ENCODE measurements at places on chromosomes 2 and 18.

- DNase-seq: peak; percentile 36
These were observed 993 bp downstream of the RBMS1 start for GRCh38 chr2:160492401-160493226.

DNA sequence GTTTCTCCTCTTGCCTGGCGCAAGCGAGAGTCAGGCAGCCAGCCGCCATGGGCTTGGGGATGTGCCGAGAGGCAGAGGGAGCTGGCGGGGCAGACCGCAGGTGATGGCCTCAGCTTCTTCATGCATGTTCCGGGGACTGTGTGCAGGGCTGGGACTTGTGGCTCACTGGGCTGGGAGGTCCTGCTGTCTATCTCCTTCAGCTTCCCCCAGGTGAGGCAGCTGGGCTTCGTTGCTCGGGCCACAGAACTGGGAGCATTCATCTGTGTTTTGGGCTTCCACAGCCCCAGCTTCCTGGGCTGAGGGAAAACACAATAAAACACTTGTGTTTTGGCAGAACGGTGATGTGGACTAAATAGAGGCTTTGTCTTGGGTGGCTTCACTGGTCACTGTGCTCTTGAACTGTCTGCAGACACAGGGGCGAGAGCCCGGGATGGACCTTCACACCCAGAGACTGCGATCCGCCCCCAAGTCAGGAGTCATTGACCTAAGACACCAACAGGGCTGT, 93.5 kb downstream of the DYSF start:
- DNase-seq: no peak

- DNase-seq: no peak
These were observed 425.7 kb downstream of the PID1 start for GRCh38 chr2:228845162-228845925.

- no peak for DNase-seq
These were observed 244.8 kb upstream of the NCKAP5 start for GRCh38 chr2:133812826-133813617.

GRCh38 chr2:202186641-202187202, 51.7 kb downstream of the SUMO1 start:
- DNase-seq: no peak

DNA sequence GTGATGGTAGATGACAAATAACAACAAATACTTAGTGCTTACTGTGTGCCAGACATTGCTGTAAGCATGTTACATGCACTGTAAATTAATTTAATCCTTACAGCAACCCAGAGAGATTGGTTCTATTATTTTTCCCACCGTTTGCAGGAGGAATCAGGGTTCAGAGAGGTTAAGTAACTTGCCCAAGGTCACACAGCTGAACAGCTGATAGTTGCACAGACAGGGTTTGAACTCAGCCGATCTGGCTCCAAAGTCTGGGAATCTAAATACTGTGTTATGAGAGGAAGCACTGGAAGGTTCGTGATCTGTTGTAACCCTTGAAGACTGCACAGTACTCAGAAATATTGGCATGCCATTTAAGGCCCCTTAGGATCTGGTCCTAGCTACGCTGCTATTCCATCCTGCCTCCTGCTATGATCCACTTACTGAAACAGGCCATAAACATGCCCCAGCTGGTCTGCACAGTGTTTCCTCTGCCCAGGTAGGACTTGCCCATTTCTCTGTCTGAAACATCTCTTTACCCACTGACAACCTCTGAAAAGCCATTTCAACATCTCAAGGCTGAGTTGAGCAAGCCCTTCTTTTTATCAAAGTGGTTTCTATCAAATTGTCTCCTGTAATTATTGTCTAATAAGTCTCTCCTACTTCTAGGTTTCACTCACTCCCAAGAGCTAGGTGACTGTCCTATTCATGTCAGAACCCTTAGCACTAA, 40.4 kb upstream of the MRPL33 start:
- no peak for DNase-seq

DNA sequence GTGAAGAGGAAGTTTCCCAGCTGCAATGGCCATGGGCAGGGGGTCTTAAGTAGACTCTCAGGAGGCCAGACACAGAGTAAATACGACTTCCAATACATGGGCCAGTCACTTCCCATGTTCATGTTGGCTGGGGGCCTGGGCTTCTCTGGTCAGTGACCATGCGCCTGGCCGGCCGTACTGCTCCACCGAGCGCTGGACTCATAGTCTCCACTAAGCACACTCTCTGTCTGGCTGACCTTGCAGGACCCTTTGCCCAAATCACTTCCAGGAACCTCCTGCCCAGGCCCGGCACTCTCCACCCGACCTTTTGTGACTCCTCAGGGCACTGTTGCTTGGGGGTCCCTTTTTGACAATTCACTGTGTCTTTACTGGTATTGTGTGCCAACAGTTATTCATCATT, 69.3 kb downstream of the SOWAHC start:
- DNase-seq: no peak

- DNase-seq: peak; percentile 13
These were observed 7.9 kb upstream of the PDCL3 start for GRCh38 chr2:100554798-100555407.

- no peak for DNase-seq
These were observed 1.6 kb upstream of the CEP192 start for GRCh38 chr18:12989397-12990122.

DNA sequence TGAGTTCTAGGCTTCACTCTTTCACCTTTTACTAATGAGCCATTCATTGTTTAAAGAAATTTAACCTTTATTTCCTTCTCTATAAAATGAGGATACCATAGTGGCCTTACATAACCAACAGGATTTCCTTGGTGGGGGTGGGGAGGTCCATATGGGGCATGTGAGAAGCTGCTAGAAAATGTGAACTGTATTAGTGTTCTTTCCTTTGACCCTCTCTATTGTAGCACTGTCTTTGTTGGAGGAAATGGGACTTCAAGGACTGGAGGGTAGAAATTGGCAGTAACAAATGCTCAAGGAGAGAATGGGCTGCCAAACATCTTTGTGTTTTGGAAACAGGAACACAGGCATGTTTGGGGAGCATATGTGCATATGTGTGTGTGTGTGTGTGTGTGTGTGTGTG, 468.7 kb upstream of the ZEB2 start:
- no peak for DNase-seq

- no peak for DNase-seq
These were observed 55.4 kb downstream of the UXS1 start for GRCh38 chr2:106138543-106139237.

- DNase-seq: no peak
These were observed 466.5 kb upstream of the ID2 start for GRCh38 chr2:8215159-8215863.

DNA sequence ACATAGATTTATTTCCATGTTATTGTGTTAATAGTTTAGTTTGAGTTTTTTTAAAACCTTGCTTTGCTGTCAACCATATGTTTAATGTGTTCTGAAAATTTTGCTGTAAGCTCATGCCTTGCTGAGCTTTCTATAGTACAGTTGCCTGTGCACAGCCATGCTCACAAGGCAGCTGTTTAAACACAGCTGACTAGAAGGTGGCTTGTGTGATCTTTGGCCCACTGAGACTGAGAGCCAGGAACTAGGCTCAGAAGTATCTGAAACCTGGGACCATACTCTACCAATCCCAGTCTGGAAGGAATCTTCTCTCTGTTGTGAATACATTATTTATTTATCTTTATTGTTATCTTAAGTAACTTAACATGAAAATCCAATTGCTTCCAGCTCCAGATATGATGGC, 350.5 kb downstream of the KIAA1328 start:
- no peak for DNase-seq

DNA sequence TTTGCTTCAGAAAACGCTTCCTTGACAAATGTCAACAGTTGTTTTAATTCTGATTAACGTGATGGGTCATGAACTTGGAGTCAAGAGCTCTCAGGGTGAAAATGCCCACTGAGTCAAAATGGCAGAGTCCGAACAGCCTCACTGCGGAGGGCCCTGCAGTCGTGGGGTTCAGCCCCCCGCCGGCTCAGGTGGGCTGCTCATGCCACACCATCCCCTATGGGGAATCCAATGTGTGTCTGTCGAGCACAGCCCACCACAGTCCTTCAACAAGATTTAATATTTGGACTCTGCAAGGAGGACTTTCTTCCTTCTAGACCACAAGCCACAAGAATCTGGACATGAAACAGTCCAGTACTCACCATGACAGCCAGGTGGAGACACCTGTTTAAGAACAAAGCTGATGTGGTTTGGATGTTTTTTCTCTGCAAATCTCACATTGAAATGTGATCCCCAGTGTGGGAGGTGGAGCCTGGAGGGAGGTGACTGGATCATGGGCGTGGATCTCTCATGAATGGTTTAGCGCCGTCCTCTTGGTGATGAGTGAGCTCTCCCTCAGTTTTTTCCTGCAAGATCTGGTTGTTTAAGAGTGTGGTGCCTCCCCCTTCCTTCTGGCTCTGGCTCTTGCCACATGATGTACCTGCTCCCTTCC, 201.0 kb downstream of the NDUFA10 start:
- DNase-seq: no peak

- peak; percentile 33 for DNase-seq
These were observed 278.0 kb downstream of the NEDD4L start for GRCh38 chr18:58321986-58322385.

GRCh38 chr2:143965493-143966164, 554.3 kb downstream of the ZEB2 start:
- no peak for DNase-seq

DNA sequence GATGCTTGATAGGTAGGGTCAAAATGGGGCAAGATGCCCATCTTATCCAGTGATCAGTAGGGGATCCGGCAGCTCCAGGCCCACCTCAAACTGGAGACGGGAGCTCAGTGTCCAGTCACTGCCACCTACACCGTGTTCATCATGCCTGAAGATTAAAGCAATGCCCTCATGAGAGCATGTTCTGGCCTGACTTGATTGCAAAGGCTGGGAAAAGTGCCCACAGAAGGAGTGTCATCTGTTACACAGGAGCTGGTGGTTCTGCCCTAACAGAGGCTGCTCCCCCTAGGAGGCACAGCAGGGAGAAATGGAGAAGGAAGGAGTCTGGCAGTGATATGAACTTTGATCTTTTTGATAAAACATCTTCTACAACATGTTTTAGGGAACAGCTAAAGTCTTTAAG, 92.3 kb downstream of the CCBE1 start:
- no peak for DNase-seq

GRCh38 chr2:240210198-240210965, 69.9 kb upstream of the OTOS start:
- no peak for DNase-seq

DNA sequence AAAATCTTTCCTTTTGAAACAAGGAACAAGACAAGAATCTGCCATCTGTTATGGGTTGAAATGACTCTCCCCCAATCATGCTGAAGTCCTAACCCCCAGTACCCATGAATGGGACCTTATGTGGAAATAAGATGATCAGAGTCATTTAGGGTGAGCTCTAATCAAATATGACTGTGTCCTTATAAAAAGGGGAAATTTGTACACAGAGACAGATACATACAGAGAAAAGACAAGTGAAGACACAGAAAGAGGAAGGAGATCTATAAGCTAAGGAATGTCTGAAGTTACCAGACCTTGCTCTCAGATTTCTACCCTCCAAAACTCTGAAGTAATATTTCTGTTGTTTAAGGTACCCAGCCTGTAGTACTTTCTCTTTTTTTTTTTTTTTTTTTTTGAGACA, 15.7 kb downstream of the TGFBRAP1 start:
- no peak for DNase-seq

DNA sequence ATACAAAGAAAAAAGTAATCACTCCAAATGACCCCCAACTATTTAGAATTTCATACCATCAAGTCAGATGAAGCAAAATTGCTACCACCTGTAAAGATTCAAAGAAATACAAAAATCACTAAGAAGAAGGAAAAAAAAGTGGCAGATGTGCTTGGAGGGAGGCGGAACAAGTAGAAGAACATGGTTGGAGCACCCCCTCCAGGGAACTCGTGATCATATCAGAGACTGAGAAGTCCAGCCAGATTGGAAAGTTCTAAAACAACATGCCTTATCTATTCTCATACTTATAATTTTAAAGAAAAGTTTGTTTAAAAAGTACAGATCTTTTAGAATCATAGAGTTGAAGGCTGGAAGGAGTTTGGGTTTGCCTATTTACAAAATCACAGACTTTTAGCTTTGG, 113.4 kb upstream of the CYP26B1 start:
- DNase-seq: no peak

DNA sequence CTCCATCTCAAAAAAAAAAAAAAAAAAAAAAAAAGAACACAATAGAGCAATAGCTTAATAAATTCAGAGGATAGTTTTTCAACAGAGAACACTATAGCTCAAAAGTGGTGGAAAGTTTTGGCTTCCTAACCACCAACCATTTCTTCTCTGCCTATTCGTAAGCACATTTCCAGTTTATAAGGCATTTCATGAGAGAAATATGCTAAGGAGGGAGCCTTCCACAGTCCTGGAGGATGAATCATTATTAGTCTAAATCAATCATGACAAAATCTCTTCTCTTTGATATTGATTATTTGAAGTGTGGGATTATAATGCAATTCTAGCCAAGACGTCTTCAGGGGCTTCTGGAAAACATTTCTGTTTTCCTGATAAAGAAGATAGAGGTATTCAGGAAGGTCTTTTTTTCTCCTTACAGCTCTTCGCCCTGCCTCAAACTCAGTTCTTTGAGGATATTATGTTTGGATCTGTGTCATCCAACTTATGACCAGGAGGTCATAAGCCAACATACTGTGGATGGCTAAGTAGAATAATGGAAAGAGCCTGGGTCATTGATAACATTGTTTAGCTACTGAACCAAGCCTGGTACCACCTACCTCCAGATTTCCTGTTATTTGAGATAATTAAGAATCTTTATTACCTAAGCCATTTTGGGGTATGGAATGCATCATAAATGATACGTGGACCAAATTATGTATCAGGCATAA, 207.3 kb downstream of the TRIB2 start:
- DNase-seq: no peak

DNA sequence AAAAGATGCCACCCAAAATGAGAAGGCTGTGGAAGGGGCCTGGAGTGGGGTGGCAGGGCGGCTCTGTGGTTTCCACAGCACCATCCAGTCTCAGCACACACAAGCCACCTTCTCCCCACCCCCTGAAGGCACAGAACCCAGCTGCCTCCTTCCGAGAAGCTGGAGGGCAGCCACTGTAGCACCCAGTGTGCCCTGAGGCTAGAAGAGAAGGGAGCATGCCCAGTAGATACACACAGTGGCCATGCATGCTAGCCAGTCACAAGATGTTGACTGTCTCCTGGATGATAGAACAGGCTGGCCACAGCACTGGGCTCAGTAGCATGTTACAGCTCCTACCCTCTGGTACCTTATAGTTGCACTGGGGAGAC, 148.9 kb upstream of the EPAS1 start:
- DNase-seq: no peak

GRCh38 chr2:108309903-108310302, 21.2 kb downstream of the SULT1C2 start:
- DNase-seq: no peak

DNA sequence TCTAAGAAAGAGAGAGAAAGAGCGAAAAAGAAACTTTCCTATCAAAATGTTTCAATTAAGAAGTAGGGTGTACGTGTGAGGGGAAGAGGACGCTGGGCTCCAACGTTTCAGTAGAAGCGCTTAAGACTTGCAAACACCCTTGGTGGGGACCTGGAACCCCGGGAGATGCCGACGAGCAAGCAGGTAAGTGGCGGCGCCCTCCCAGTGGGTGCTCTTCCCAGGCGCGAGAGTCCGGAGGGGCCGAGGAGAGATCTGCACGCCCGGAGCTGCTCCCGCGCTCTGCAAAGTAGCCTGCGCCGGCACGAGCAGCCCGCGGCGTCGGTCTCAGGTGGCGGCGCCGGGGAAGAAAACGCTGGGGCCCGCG, 678 bp upstream of the OTX1 start:
- no peak for DNase-seq

Measured in activated T-cell treated with anti-CD3 and anti-CD28 coated beads for 24 hours (primary cell).